NCI-H2081 (cell line): ENCODE measurements at places on chromosomes 5 and 9.

GRCh38 chr5:28468166-28468565, 1429.8 kb upstream of the CDH9 start:
- no peak for DNase-seq

DNA sequence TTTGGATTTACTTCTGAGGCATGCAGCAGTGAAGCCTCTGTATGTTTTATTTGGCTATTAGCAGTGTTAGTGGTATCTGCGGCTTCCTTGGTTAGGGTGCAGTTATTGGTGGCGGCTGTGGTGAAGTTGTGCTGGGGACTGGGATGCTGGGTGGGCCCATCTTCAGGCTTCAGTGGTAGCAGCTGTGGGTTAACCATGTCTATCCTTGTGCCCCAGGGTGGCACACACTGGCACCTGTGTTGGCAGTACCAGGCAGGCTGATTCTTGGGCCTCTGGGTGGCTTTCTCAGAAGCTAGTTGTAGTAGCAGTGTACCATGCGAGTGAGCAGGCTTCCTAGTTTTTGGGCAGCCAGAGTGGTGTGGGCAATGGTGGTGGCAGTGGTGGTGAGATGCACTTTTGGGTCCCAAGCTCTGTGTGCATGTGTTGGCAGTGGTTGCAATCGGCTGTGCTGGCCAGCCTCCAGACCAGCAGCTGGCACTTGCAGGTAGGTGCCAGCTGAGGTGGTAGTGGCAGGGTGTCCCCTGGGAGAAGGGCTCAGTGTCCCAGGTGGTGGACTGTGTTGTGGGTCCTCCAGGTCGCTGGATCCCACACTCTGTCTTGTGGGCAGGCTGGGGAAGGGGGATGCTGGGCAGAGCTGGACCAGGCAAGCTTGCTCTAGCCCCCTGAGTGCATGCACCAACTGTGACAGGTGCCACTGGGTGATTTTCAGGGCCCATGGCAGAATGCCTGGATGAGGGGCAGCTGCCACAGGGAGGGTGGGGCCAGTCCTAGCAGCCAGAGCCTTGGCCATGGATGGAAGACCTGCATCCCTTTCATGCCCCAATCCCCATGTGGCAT, 13.6 kb downstream of the AHRR start:
- DNase-seq = peak; percentile 85

GRCh38 chr9:25322142-25322541, 356.1 kb downstream of the TUSC1 start:
- no peak for DNase-seq

DNA sequence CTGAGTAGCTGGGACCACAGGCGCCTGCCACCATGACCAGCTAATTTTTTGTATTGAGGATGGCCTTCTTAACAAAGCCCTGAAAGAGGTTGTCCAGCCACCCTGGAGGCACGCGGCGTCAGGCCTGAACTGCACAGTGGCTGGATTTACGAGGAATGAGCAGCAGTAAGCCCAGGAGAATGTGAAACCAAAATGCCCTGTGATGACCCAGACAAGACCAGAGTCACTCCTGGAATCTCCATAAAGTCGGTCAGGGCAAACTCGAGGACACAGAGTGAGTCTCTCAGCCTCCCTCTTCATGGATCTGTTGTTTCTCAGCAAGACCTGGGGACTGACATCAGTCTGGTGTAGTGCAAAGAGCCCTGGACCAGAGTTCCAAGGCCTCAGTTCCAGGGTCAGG, 53.2 kb upstream of the C5orf58 start:
- no peak for DNase-seq

DNA sequence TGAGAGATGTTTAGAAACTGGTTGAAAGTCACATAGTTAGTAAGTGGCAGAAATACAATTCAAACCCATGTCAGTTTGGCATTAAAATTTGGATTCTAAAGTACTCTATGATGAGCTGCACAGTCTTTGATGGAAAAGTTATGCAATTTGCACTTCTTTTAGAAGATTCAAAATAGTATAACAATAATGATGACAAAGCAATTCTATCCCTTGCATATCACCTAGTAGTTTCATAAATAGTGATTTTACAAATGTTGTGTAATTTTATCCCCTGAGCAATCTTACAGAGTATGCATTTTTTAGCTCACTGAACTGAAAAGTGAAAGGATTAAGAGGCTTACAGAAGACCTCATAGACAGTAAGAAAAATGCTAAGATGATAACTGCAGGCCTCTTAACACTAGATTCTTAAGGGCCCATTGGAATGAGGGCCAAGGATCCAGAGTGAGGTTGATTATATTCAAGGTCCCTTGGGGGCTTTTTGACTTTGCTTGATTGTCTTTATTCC, 3.7 kb downstream of the C5orf46 start:
- no peak for DNase-seq

DNA sequence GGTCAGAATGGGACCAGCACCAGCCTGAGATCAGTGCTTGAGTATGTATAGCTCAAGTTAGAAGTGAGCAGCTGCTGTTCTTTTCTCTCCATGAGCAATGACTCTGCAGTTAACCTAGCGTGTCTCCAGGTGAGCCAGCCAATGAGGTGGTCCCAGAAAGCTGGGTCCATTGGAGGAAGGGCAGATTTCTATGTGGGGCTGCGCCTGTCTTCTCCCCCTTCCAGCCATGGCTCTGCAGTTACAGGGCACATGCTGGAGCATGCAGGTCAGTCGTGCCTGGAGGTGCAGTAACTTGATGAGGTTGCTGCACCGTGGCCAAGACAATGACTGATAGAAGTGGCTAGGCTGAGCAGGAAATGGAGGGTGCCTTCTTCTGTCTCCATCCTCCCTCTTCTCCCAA, 29.6 kb upstream of the CXCL14 start:
- DNase-seq = no peak

DNA sequence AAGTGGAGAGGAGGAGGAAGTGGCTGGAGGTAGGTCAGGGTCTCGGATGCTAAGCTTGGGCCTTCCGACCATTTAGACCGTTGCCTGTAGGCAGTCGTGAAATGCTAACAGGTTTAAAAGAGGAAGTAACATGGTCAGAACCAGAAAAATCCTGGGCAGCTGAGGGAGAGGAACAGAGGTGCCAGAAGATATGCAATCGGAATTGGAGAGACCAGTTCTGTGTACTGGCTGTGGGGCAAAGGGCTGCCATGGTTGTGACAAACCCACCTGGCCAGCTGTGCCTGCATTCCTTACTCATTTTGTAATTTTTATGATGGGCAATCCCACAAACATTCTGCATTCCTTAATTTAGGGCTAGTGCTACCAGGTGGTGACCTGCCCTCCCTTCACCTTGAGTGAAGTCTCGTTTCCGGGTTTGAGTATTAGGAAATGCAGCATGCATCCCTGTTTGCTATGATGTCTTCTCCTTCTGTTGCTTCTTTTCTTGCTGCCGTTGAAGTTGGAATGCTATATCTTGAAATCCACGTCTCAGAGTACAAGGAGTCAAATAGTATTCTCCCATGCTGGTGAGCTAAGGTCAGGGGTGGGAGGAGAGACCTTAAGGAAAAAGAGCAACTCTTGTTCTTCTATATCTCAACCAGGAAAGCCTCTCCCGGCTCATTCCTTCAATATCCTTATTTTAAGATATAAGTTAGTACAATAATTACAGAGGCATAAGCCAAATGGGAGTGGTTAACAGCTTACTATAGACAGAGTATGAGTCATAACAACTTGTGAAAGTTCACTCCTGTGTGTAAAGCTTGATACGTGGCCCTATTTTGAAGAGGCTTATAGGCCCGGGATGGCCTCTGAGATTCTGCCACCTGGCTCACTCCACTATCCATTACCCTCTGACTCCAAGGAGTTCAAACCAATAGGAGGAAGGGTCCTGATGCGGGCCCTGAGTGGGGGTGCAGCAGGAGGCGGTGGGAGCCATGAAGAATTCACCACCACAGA, 37.0 kb downstream of the B4GALT1 start:
- DNase-seq = no peak

DNA sequence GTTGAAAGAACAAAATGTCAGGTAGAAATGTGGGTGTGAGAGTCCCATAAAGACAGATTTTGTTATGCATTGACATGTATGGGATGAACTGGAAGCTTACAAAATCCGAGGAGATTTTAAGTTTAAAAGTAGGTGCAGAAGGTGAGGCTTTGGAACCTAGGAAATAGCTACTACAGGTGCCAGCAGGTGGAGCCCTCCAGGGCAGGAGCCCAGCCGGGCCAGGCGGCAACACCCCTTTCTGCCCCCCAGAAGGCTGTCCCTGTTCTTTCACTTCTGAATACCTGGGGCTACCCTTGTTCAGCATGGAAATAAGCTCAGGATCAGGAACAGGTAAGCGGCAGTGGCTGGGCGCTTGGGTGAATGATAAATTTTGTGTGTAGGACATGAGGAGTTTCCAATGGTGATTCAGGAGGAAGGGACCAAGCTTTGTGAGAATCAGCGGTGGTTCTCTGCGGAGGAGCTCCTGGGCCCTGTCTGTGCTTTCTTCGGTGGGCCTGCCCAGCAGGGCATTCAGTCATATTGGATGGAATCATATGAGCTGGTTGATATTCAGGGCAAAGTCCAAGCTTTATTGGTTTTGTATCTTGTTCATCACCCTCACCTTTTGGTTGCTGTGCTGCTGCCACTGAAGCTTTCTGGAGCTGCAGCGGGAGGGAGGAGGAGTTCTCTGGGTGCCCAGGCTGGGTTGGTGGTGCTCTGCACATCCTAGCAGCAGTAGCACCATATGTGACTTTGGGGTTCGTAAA, 12.3 kb downstream of the PCBD2 start:
- no peak for DNase-seq

GRCh38 chr5:161084115-161084514, 232.1 kb upstream of the ATP10B start:
- DNase-seq = no peak
